ENCODE measurements at places on chromosomes 11 and 22.
A peak's percentile ranks its signal among the peaks of the same experiment; 100 is the strongest.

- DNase-seq = no peak
Measured at GRCh38 chr11:75072582-75072981, 24.1 kb downstream of the OR2AT4 start.

DNA sequence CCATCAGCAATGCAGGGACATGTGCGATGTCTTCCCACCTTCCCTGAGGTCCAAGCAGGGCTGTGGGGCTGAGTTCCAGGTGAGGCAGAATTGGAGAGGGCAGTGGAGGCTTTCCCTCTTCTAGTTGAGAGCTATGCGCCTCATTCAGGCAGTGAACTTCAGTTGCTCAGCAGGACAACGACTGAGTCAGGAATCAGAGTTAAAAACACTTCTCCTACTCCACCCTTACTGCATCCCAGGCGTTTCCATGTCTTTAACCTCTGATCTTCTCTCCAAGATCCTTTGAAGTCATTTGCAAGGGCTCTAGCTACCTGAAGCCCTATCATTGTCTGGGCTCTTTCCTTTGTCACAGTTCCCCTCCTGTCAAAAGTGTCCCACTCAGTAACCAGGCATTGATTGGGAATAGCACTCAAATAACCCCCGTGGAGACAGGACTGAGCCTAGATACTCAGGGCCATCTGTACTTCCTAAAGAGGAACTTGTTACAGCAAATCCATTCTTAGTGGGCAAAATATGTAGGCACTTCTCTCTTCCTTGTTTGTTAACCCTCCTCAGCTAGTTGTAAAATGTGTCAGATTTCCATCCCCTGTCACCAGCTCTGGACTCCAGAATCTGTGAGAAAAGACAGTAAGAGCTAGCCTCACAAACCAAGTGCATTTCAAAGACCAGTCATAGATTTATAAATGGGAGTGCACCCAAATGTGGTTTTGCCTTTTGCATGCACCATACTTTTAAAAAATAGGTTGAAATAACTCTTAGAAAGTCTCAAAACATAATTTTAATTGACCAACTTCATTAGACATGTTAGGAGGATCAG is 72.5 kb upstream of the MYO18B start:
- DNase-seq = no peak

GRCh38 chr11:23280088-23280487 is 419.8 kb upstream of the CCDC179 start:
- no peak for DNase-seq

GRCh38 chr11:28231475-28231874 is 123.3 kb downstream of the METTL15 start:
- DNase-seq = no peak

DNA sequence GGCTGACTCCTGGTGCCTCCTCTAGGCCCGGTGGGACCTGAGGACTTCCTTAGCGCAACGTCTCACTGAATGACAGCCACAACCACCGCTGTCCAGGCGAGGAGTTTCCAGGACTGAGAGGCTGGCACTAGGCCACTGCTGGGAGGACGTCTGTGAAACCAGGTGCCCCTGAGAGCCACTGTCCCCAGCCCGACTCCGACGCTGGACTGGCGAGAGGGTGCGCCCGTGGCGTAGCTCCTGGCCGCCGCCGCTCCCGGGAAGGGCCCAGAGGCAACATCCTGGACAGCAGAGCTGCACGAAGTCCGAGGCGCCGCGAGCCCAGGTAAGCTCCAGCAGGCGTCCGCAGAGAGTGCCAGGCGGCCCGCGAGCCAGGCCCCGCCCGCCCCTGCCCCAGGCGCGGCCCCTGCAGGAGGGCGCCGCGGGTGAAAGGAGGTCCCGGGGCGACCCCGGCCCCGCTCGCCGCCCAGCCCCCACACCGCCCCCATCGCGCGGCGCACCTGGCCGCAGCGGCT is 525 bp downstream of the DGCR2 start:
- peak; percentile 46 for DNase-seq

GRCh38 chr11:44770401-44770800 is 43.6 kb downstream of the TSPAN18 start:
- no peak for DNase-seq

- DNase-seq = no peak
Measured at GRCh38 chr22:37775785-37776638, 31.7 kb upstream of the GCAT start.

GRCh38 chr11:118263695-118264568 is at the start of gene MPZL2:
MPZL2 (minus strand) TSS chr11:118264297; CDS start chr11:118264153, 144 bp downstream.
- no peak for DNase-seq

DNA sequence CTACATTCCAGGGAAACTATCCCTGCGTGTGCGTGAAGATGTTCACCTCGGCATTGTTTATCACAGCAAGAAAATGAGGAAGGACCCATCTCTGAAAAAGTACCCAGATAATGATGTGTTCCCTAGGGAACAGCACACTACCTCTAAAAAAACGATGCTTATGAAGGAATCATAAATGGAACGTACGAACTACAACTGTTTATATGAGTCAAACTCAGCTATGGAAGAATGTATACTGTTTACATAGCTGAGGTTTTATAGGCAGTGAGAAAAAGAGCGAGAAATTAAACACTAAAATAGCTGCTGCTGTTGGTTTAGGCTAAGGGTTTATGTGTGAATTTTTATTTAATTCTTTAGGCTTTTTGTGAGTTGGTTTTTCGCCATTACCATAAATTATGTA is 48.9 kb downstream of the APOL1 start:
- DNase-seq = no peak
